Naive thymus-derived CD4-positive, alpha-beta T cell (primary cell): ENCODE measurements at places on chromosomes 3 and 15. TPM values are rescaled to one million over a fixed set of nuclear protein-coding genes. Genes with fewer than 3 reads are reported as not detected.

GRCh38 chr3:82082796-82083195, 321.4 kb upstream of the GBE1 start:
- H3K27me3 ChIP-seq = no peaks in the 10 kb centered on the region
- H3K36me3 ChIP-seq = no peaks in the 10 kb centered on the region
- H3K4me3 ChIP-seq = no peak overlapping the region
- DNase-seq = no peak
- H3K27ac ChIP-seq = no peak overlapping the region
- H3K4me1 ChIP-seq = no peaks in the 10 kb centered on the region

- H3K4me1 ChIP-seq = no peaks in the 10 kb centered on the region
- H3K36me3 ChIP-seq = no peaks in the 10 kb centered on the region
- H3K4me3 ChIP-seq = no peak overlapping the region
- no peaks in the 10 kb centered on the region for H3K27me3 ChIP-seq
- no peak overlapping the region for H3K27ac ChIP-seq
Measured at GRCh38 chr15:99895956-99896311, 162.7 kb upstream of the LYSMD4 start.

GRCh38 chr3:46982546-46982945, 3.1 kb downstream of the NBEAL2 start:
- no peak overlapping the region for H3K27ac ChIP-seq
- no peak for DNase-seq

DNA sequence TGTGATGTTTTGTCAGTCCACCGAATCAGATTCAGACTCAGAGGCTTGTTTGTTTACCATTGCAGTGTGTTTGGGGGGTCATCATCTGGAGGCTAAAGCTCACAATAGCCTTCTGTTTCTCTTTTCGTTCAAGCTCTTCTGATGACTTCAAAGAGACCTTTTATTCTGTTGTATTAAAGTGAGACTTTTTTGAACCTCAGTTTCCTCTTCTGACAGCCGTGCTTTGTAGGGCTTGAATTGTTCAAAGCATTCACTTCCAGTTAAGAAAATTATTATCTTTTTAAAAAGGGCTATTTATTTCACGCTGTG, 1.3 kb downstream of the PXK start:
- H3K27ac ChIP-seq = peak overlapping the region; percentile 70
- DNase-seq = no peak
- H3K4me3 ChIP-seq = peak overlapping the region; percentile 68
- H3K27me3 ChIP-seq = no peaks in the 10 kb centered on the region
- H3K36me3 ChIP-seq = no peaks in the 10 kb centered on the region

GRCh38 chr3:180011927-180012326, 24.8 kb downstream of the PEX5L start:
- no peak overlapping the region for H3K27ac ChIP-seq
- no peaks in the 10 kb centered on the region for H3K36me3 ChIP-seq
- no peak for DNase-seq
- no peaks in the 10 kb centered on the region for H3K27me3 ChIP-seq
- no peak overlapping the region for H3K4me3 ChIP-seq
- no peaks in the 10 kb centered on the region for H3K4me1 ChIP-seq

DNA sequence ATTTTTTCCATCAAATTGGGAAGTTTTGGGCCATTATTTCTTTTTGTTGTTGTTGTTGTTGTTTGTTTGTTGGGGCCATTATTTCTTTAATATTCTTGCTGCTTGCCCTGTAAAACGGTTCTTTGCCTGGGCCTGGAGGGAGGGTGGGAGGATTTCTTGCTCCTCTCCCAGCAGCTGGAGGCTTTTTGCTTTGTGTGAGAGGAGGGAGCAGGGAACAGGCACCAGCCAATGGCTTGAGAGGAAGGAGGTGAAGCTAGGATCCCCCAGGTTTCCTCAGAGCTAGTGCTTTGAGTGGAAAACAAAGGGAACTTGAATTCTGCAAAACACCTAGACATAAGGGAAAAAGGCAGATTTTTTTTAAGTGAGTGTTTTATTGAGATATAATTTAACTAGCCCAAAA, 61.2 kb upstream of the DNAJC19 start:
- H3K36me3 ChIP-seq = no peaks in the 10 kb centered on the region
- no peaks in the 10 kb centered on the region for H3K4me1 ChIP-seq
- DNase-seq = no peak

GRCh38 chr15:96262097-96262496, 68.4 kb upstream of the NR2F2 start:
- H3K27me3 ChIP-seq = no peaks in the 10 kb centered on the region
- no peak overlapping the region for H3K27ac ChIP-seq
- no peak for DNase-seq

DNA sequence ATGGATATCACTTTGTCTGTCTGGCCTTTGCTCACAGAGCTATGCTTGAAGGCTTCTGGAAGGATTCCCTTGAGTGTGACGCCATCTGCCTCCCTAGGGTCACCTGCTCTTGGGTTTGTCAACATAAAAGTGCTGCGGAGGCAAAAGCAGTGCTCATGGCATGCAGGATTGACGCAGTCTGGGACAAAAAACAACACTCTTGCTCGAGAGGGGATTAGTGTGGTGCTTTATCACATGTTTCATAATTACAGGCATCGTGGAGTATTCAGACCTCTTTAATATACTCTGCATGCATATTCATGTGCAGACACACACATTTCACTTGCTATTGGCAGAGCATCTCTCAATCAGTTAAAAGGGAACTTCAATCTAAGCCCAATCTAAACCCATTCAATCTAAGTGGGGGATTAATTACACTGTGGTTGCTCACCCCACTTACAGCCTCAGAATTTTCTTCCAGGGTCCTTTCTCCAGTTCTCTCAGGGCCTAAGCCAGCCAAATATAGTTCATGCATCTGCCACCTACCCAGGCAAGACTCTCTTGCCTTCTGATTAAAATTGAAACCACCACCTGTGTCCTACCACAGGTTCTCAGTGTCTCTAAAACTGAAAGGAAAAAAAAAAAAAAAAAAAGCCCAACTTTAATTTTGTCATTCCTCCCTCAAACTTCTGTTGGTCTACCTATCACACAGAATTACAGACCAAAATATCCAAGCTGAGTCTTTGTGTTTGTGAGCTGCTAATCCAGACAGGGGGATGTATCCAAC, 75.6 kb downstream of the BFSP2 start:
- DNase-seq = no peak
- no peaks in the 10 kb centered on the region for H3K36me3 ChIP-seq
- no peaks in the 10 kb centered on the region for H3K27me3 ChIP-seq
- no peaks in the 10 kb centered on the region for H3K4me1 ChIP-seq
- no peak overlapping the region for H3K27ac ChIP-seq

DNA sequence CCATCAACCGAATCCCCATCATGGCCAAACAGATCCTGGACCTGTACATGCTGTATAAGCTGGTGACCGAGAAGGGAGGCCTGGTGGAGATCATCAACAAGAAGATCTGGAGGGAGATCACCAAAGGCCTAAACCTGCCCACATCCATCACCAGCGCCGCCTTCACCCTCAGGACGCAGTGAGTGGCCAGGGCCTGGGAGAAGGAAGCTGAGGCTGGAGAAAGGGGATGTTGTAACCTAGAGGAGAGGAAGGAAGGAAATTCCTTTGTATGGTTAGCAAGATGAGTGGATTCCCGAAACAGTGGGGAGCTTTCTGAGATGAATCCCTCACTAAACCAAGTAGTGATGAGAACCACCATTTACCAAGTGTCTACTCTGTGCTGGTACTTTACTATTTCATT, 25.8 kb upstream of the CLK3 start:
- no peak overlapping the region for H3K4me3 ChIP-seq
- DNase-seq = no peak
- H3K27ac ChIP-seq = no peak overlapping the region
- no peaks in the 10 kb centered on the region for H3K27me3 ChIP-seq
- no peaks in the 10 kb centered on the region for H3K4me1 ChIP-seq

- no peak overlapping the region for H3K4me3 ChIP-seq
- H3K27ac ChIP-seq = no peak overlapping the region
- no peaks in the 10 kb centered on the region for H3K4me1 ChIP-seq
- DNase-seq = no peak
- H3K36me3 ChIP-seq = no peaks in the 10 kb centered on the region
Measured at GRCh38 chr3:62566022-62566557, 192.7 kb upstream of the FEZF2 start.

- no peak for DNase-seq
- no peaks in the 10 kb centered on the region for H3K4me1 ChIP-seq
- H3K27me3 ChIP-seq = no peaks in the 10 kb centered on the region
- no peak overlapping the region for H3K4me3 ChIP-seq
Measured at GRCh38 chr3:165742351-165742750, 94.9 kb downstream of the BCHE start.

- no peaks in the 10 kb centered on the region for H3K27me3 ChIP-seq
- H3K4me1 ChIP-seq = peaks cover 9% of the 10 kb centered on the region
- H3K4me3 ChIP-seq = no peak overlapping the region
- no peaks in the 10 kb centered on the region for H3K36me3 ChIP-seq
Measured at GRCh38 chr15:95872366-95872771, 458.1 kb upstream of the NR2F2 start.

GRCh38 chr3:16978234-16978920, 93.6 kb downstream of the PLCL2 start:
- no peak overlapping the region for H3K27ac ChIP-seq
- H3K4me1 ChIP-seq = peaks cover 6% of the 10 kb centered on the region
- DNase-seq = no peak
- no peak overlapping the region for H3K4me3 ChIP-seq
- no peaks in the 10 kb centered on the region for H3K27me3 ChIP-seq

DNA sequence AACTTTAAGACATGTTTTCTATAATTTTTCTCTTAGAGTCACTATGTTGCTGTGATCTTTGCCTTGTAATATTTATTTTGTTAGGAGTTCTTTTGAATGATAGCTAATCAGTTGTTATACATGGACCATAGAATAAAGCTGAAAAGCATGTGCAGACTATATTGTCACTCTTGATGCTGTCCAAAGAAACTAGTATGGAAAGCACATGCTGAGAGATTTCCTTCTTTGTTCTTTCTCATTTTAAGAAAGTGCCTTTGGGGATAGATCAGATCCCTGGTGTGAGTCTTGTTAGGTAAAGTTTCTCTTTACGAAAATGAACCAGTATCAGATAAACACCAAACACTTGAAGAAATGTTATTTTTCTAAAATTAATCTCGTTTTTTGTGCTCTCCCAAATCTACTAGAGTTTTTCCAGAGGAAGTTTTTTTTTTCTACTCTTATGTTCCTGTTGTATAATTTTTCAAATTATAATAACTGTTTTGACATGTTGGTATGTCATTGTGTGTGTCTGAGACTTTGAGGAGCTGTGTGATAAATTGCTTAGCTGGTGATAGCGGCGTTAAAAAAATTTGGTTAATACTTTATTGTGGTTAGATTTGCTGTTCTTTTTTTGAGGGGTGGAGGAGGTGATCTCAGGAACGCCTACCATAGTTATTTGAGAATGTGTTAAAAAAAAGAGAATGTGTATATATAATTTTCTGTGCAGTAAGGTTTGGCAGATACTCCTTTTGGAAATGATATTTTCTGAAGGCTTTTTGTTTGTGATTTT, 2.2 kb downstream of the PIAS1 start:
- H3K27me3 ChIP-seq = no peaks in the 10 kb centered on the region
- H3K4me1 ChIP-seq = peaks cover 39% of the 10 kb centered on the region
- peak overlapping the region; percentile 25 for H3K4me3 ChIP-seq
- DNase-seq = no peak

DNA sequence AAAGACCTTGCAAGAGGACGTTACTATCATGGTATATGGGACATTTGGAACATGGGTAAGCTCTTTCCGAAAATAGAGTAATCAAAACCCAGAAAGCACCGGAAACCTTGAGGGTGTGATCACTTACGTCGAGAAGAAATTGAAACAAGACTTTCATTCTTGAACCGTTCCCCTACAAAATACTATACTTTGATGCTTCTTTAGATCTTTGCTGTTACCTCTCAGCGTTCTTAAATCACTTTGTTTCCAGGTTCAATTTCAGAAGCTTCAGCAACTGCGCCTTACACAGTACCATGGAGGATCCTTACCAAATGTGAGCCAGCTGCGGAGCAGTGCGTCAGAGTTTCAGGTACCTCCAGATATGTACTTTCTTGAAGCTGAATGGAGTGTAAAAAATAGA, 10.1 kb downstream of the CRTC3 start:
- peak; percentile 79 for DNase-seq
- H3K27me3 ChIP-seq = no peaks in the 10 kb centered on the region
- H3K4me1 ChIP-seq = peaks cover 7% of the 10 kb centered on the region
- peak overlapping the region; percentile 83 for H3K27ac ChIP-seq
- H3K36me3 ChIP-seq = no peaks in the 10 kb centered on the region

- no peaks in the 10 kb centered on the region for H3K4me1 ChIP-seq
Measured at GRCh38 chr3:53416530-53416929, 69.2 kb upstream of the DCP1A start.

GRCh38 chr3:5298453-5298852, 110.9 kb downstream of the EDEM1 start:
- H3K27me3 ChIP-seq = no peaks in the 10 kb centered on the region
- H3K27ac ChIP-seq = no peak overlapping the region
- no peaks in the 10 kb centered on the region for H3K4me1 ChIP-seq
- H3K36me3 ChIP-seq = no peaks in the 10 kb centered on the region
- H3K4me3 ChIP-seq = no peak overlapping the region

DNA sequence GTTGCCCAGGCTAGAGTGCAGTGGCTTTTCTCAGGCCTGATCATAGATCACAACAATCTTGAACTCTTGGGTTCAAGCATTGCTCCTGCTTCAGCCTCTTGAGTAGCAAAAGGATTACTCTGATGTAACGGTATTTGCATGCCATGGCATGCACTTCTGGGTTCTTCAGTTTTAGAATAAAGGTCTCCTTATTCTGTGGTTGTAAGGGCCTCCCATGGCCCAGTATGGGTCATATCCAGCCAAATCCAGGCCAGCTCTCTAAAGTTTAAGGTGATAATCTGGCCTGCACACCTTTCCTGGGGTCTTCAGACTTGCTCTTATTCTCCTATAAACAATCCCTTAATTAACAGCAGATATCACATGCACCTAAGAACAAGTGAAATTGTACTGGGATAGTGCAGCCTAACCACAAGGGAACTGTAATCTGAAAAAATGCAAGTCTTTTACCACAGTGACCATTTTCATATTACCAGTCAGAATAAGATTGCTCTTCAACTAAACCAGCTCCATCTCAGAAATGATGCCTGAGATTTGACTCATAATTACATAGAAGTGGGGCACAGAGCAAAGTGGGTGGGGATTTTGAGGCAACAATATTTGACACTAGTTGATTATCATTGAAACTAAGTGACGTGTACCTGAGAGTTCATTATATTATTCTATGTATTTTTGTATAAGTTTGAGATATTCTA, 25.4 kb downstream of the COMMD2 start:
- no peaks in the 10 kb centered on the region for H3K27me3 ChIP-seq
- H3K27ac ChIP-seq = no peak overlapping the region
- DNase-seq = no peak
- no peaks in the 10 kb centered on the region for H3K36me3 ChIP-seq
- no peak overlapping the region for H3K4me3 ChIP-seq
- H3K4me1 ChIP-seq = no peaks in the 10 kb centered on the region

DNA sequence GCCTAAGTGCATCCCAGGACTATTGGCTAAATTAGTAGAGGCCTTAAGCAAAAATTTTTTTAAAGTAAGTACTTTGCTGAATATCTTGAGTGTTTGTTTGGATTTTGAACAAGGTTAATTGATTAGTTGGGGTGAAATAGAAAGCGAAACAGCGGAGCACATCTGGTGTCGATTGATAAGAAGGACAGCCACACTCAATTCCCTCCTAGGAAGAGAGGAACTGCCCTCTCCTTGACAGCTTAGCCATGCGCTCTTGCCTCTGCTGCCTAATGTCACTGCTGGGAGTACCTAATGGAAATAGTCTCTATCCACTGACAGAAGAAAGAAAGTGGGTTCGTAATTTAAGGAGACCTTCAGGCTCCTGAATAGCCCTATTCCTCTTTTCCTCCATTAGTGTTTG, 943.6 kb downstream of the DIPK2A start:
- H3K27ac ChIP-seq = no peak overlapping the region
- H3K27me3 ChIP-seq = no peaks in the 10 kb centered on the region
- no peaks in the 10 kb centered on the region for H3K36me3 ChIP-seq
- DNase-seq = no peak

The ZNF620 gene
- total RNA-seq = 4.0 TPM

The NMB gene
- 3.1 TPM for total RNA-seq

The SPATA12 gene
- total RNA-seq = not detected in 2 replicates

The PEX5L gene
- not detected for total RNA-seq
